ENCODE measurements at places on chromosomes 5 and 9.

DNA sequence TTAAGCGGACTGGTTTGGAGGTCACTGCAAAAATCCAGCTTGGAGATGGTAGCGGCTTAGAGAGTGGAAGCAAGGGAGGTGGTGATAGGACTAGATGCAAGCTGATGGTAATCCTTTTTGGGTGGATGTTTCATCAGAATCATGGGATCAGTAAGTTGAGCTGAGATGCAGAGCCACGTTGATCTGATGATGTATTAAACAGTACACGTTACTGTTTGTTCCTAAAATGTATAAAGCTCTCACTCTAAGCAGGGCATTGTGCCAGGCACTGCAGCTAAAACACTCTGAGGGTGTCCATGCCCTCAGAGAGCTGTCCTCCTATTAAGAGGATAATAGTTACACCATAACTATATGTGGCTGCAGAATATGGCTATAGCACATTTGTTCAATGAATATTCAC, 93.1 kb downstream of the JAKMIP2 start:
- DNase-seq: no peak

- no peak for DNase-seq
Measured at GRCh38 chr9:37972351-37972848, 68.5 kb upstream of the SLC25A51 start.

DNA sequence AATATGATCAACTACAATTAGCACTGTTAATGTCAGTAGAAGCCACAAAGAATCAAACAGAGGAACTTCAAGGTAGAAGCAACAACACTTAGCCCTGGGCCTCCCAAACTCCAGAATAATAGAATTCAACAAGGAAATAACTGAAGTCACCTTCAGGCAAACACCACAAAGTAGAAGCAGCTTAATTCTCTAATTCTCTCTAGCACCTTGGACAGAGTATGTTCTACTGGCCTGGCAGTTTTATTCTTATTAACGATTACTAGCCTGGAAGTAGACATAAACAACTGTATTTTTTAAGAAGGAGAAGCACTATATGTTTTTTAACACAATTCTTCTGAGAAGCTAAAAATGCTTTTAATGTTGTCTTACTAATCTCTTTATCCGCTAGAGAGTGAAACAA, 911.9 kb downstream of the DTWD2 start:
- DNase-seq: no peak

DNA sequence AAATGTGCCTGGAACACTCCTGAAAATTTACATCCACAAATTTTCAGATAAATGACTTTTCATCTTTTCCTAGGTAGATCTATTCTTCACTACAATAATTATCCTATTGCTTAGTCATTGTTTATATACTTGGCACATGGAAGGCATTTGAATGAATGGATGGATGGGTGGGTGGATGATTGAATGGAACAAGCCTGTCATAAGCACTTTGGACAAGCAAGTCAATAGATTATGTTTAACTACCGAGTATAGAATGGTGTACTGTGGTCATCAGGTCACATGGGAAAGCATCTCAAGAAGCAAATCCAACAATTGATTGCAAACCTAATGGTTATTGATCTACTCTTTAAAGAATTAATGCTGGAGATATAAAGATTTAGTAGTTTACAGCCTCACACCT, 114.4 kb upstream of the DMRTA1 start:
- DNase-seq: no peak

DNA sequence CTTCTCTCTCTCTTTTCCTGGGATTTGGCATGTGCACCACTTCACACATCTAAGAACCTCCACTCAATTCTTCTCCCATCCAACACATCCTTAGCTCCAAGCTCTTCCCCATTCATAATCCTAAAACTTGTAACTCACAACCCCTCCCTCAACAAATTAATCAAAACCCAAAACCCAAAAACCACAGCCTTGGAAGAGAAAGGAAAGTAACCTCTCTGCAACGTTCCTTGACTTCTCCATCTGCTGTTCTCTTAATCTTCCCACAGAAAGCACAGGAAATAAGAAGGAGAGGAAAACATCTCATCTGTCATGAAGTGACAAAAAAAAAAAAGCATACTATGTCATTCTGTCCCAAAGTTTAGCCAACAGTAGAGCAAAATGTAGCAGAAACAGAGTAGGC, 66.2 kb downstream of the DRD1 start:
- no peak for DNase-seq

GRCh38 chr9:21160178-21160577, 6.3 kb downstream of the IFNA21 start:
- no peak for DNase-seq

GRCh38 chr9:122347348-122348287, 23.2 kb upstream of the PTGS1 start:
- no peak for DNase-seq

DNA sequence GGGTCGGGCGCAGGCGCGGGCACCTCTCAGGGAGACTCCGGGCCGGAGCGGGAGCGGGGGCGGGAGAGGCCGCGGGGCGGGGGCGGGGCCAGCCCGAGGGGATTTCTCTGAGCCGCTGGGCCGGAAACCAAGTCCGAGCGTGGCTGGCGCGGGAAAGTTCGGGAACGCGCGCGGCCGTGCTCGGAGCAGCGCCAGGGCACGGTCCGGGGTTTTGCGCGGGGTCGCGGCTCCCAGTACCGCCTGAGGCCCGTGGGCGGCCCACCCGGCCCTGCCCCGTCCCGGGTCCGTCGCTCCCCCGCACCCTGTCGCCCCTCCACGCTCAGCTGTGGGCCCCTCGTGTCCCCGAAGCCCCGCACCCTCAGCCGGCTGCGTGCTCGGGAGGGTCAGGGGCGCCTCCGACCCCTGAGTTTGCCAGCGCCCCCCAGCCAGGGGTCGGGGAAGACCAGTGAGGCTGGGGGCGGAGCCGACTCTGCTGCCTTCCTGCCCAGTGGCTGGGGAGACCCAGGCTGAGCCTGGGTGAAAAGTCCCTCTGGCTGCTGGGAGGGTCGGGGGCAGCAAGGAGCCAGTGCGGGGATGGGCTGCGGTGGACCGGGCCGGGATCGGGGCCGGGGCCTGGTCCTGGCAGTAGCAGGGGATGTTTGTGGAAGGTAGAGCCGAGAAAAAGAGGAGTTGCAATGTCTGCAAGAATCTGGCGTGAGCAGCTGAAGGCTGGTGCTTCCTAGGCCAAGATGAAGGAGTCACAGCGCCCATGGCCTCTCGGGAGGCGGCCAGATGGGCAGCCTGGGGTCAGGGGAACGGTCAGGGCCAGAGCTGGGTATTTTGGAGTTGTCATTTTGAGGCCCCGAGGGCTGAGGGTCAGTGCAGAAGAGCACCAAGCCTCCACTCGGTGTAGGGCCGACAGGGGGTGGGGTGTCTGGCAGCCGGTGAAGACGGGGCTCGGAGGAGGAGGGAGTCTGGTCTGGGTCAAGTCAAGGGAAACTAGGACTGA, 588 bp downstream of the TRAF2 start:
- no peak for DNase-seq

GRCh38 chr5:171693412-171693811, 92.2 kb upstream of the SMIM23 start:
- DNase-seq: no peak

DNA sequence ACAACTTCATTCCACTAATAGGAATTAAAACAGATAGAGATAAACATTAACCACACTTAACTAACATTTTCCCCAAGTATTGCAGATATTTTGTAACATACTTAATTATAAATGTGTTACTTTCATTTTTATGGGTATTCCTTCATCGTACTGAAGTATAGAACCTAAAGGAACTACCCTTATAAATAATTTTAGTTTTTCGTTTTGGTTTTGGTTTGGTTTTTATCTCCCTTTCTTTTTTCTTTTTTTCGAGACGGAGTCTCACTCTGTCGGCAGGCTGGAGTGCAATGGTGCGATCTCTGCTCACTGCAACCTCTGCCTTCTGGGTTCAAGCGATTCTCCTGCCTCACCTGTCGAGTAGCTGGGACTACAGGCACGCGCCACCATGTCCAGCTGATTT, 60.1 kb upstream of the LMNB1 start:
- DNase-seq: no peak

Data from HCT116 (cell line).